CD4-positive, alpha-beta T cell treated with Interleukin-17A for 1 hour (primary cell): ENCODE measurements at places on chromosomes 7 and 10.

DNA sequence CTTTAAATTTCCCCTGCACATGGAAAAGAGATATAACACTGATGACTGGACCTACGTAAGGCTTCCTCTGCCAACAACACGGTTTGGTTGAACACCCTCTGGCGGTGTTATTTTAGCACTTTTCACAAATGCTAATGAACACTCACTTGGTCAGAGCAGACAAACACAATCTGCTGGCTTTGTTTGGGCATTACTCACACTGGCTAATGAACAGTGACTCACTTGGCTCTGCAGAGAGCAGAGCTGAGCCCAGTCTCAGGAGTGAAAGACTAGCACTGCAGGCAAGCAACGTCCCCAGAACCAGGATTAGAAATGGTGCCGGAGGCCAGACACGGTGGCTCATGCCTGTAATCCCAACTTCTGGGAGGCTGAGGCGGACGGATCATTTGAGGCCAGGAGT lies 430.8 kb downstream of the PLXNA4 start:
- DNase-seq: no peak

GRCh38 chr7:128404886-128405470 lies 4.8 kb downstream of the IMPDH1 start:
- no peak for DNase-seq

- DNase-seq: no peak
Observed at GRCh38 chr7:78780560-78780959, 672.9 kb downstream of the MAGI2 start.

- DNase-seq: no peak
Observed at GRCh38 chr7:21719846-21720245, 177.0 kb downstream of the DNAH11 start.

DNA sequence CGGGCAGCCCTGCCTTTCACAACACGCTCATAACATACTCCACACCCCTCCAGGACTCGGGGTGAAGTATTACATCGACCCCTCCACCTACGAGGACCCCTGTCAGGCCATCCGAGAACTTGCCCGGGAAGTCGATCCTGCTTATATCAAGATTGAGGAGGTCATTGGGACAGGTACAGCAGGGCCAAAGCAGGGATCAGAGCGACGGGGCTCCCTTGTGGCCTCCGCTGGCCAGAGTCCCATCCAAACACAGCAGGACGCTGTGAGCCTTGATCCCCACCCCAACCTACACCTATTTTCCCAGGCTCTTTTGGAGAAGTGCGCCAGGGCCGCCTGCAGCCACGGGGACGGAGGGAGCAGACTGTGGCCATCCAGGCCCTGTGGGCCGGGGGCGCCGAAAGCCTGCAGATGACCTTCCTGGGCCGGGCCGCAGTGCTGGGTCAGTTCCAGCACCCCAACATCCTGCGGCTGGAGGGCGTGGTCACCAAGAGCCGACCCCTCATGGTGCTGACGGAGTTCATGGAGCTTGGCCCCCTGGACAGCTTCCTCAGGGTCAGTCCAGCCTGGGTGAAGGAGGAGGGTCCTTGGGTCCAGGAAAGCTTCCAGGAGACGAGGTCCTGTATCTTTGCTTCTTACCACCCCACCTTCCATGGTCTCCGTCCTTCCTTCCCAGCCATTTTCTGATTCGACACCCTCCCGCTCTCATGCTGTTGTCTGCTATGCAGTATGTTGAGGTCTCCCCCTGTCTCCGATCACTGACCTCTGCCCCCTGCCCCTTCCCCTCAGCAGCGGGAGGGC lies 13.5 kb downstream of the EPHB6 start:
- no peak for DNase-seq

- DNase-seq: no peak
Observed at GRCh38 chr7:90625562-90625961, 29.4 kb downstream of the CDK14 start.

- DNase-seq: no peak
Observed at GRCh38 chr10:74982634-74982982, 128.8 kb upstream of the SAMD8 start.
